MCF 10A (cell line): ENCODE measurements at places on chromosomes 7 and 10. TPM values are rescaled to one million over a fixed set of nuclear protein-coding genes. Genes with fewer than 3 reads are reported as not detected.

The SYCE1 gene
- total RNA-seq: not detected in 2 replicates

The CYP3A4 gene
- total RNA-seq: not detected in 2 replicates

The BTBD16 gene
- 0.16 TPM in 1 of 2 replicates, not detected in the other for total RNA-seq

The MPLKIP gene
- 30.6 and 31.3 TPM in 2 replicates for total RNA-seq

The TUBAL3 gene
- 0.22 and 0.44 TPM in 2 replicates for total RNA-seq

The TRIM73 gene
- total RNA-seq: 1.8 and 3.7 TPM in 2 replicates

The NYAP1 gene
- 0.21 TPM in 1 of 2 replicates, not detected in the other for total RNA-seq

The CPN1 gene
- not detected in 2 replicates for total RNA-seq

The NPC1L1 gene
- 0.07 TPM in 1 of 2 replicates, not detected in the other for total RNA-seq

The MYO1G gene
- 0.14 and 0.15 TPM in 2 replicates for total RNA-seq

The LRRN3 gene
- total RNA-seq: not detected in 2 replicates

The SPACDR gene
- total RNA-seq: 0.49 and 0.74 TPM in 2 replicates

The PLXDC2 gene
- 10.6 and 23.3 TPM in 2 replicates for total RNA-seq

The CPA1 gene
- not detected in 2 replicates for total RNA-seq

The CALHM3 gene
- total RNA-seq: not detected in 2 replicates

The ZNF467 gene
- total RNA-seq: 3.2 and 3.7 TPM in 2 replicates

The IGF2BP3 gene
- total RNA-seq: 27.0 and 29.8 TPM in 2 replicates

The ARHGEF35 gene
- total RNA-seq: 0.93 TPM in 1 of 2 replicates, not detected in the other

The STAG3 gene
- 1.1 and 1.5 TPM in 2 replicates for total RNA-seq

The TWIST1 gene
- 16.1 and 18.9 TPM in 2 replicates for total RNA-seq

The GPR15LG gene
- total RNA-seq: not detected in 2 replicates

The PARP12 gene
- 35.0 and 41.4 TPM in 2 replicates for total RNA-seq

The WDFY4 gene
- total RNA-seq: not detected in 2 replicates

The SLC4A2 gene
- 112 and 114 TPM in 2 replicates for total RNA-seq

The OR13A1 gene
- total RNA-seq: not detected in 2 replicates

The C10orf62 gene
- total RNA-seq: 0.26 TPM in 1 of 2 replicates, not detected in the other

The ZEB1 gene
- total RNA-seq: 15.1 and 20.6 TPM in 2 replicates

The MNX1 gene
- 0.42 and 0.47 TPM in 2 replicates for total RNA-seq

The SH2D4B gene
- not detected in 2 replicates for total RNA-seq

The ZNF736 gene
- total RNA-seq: 9.2 and 13.1 TPM in 2 replicates

The ZNF518A gene
- 13.3 and 14.7 TPM in 2 replicates for total RNA-seq

The AKR1C4 gene
- not detected in 2 replicates for total RNA-seq

The EZH2 gene
- 30.6 and 48.1 TPM in 2 replicates for total RNA-seq

The PNLIPRP3 gene
- total RNA-seq: 7.6 and 9.5 TPM in 2 replicates

The ELN gene
- not detected in 2 replicates for total RNA-seq

The NSUN6 gene
- 16.0 and 16.2 TPM in 2 replicates for total RNA-seq

The UTF1 gene
- total RNA-seq: not detected in 2 replicates

The GNGT1 gene
- not detected in 2 replicates for total RNA-seq

The ADAM22 gene
- total RNA-seq: not detected in 2 replicates

The GLI3 gene
- total RNA-seq: 23.1 and 27.6 TPM in 2 replicates

The SEMA4G gene
- 0.32 TPM in 1 of 2 replicates, not detected in the other for total RNA-seq

The ZNF488 gene
- total RNA-seq: 0.12 TPM in 2 replicates

The CPXM2 gene
- not detected in 2 replicates for total RNA-seq

The CALN1 gene
- total RNA-seq: not detected in 2 replicates

The TRIM50 gene
- total RNA-seq: not detected in 2 replicates

The SSBP1 gene
- 269 and 340 TPM in 2 replicates for total RNA-seq
